ENCODE measurements at places on chromosomes 1 and 21.

GRCh38 chr1:214957330-214958137 is 125.0 kb upstream of the KCNK2 start:
- no peak for DNase-seq

DNA sequence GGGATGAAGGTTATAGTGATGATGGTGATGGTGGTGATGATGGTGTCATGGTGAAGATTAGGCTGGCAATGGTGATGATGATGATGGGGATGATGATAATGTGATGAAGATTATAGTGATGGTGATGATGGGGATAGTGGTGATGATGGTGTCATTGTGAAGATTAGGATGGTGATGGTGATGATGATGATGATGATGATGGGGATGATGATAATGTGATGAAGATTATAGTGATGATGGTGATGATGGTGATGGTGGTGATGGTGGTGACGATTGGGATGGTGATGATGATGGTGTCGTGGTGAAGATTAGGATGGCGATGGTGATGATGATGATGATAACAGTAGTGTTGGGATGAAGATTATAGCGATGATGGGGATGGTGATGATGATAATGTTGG is 285.1 kb upstream of the AJAP1 start:
- DNase-seq = no peak

- DNase-seq = no peak
Observed at GRCh38 chr21:17128132-17128531, 384.7 kb upstream of the CXADR start.

DNA sequence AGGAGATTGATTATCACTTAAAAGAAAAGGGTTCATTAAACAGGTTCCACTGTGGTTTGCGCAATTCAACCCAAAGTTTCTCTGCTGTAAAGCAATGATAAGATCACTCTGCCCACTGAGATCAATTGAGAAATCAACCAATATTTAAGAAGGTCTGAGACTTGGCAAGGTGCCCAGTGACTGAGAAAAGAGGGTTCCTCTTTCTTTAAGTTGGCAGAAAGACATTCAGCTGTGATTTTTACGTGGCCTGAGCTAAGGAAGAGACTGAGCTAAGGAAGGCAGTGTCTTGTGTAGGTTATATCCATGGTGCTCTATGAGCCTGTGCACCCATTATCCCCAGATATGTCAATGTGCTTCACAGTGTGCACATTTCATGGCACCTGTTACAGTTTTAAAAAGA is 344.1 kb downstream of the DISC1 start:
- peak; percentile 12 for DNase-seq

GRCh38 chr1:92362970-92363369 is 64.1 kb downstream of the RPAP2 start:
- DNase-seq = no peak

DNA sequence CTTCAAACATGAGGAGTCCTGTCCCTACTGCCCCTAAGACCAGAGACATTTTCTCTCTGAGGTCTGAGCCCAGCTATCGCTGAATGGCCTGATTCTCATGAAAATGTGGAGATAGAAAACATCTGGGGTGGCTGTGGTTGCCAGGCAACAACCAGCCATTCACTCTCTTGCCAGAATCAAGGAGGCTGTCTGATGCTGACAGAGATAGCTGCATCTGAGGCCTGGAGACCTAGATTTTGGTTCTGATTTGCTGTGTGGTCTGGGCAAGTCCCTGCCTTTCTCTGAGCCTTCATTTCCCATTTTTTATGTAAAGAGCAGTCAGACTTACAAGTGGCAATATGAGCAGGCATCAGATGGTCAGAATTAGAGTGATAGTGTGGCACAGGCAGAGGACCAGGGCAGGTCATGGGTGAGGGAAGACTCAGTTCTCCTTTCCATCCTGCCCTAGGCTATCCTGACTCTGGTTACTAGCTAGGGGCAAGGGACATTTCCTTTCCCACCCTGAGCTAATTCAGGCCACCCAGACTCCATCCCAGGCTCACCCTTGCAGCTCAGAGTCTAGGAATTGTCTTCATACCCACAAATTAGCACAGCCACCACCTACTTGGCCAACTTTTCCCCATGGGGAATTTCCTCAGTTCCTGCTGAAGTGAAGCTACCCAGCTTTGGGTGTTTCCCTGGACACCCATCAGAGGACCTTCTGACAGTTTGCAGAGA is 20.0 kb upstream of the RNF19B start:
- no peak for DNase-seq

DNA sequence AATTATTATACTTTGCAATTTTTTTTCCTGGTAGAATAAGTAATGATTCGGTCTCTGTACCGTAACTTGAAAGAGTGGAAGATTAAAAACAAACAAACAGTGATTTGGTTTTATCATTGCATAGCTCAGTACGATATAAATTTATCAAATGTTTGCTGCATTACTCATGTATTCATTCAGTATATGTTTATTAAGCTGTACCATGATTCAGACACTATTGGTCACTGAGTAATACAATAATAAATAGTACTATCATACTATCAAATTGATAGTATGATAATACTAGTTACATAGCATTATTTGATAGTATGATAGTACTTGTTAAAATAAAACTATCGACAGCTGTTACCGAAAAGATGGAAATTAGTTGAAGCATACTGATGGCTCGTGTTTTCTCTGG is 12.1 kb downstream of the CENPF start:
- DNase-seq = no peak

GRCh38 chr1:189149547-189150375 is 1327.9 kb downstream of the BRINP3 start:
- DNase-seq = no peak

- DNase-seq = no peak
Observed at GRCh38 chr21:46068516-46069079, 29.3 kb upstream of the COL6A2 start.

- no peak for DNase-seq
Observed at GRCh38 chr1:15000030-15000429, 153.5 kb upstream of the TMEM51 start.

GRCh38 chr1:52727956-52728656 is 1.9 kb downstream of the ZYG11B start:
- no peak for DNase-seq

DNA sequence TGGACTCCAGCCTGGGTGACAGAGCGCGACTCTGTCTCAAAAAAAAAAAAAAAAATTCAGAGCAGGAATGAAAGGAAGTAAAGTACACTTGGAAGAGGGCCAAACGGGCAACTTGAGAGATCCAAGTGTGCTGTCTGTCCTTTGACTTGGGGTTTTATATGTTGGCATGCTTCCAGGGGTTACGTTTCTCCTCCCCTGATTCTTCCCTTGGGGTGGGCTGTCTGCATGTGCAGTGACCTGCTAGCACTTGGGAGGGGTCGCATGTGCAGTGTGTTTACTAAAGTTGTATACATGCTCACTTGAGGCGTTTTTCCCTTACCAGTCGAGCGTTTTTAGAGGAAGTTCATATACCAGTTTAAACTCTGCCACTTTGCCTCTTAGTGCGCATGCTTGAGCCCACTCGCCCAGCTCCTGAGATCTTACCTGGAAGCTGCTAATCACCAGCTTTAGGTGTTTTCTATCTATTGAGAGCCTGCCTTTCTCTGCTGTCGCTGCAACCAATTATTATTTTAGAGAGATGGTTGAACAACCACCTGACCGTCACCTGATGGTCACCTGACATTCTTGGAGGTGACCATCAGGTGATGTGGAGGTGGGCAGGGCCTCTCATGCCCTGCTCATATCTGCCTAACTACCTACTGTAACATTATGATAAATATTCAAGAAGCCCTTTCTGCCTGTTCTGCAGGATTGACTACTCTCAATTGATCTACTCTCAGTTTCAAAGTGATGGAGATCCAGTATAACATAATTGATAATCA is 140.1 kb downstream of the MACF1 start:
- no peak for DNase-seq

- DNase-seq = no peak
Observed at GRCh38 chr21:45104560-45104959, 30.2 kb downstream of the ADARB1 start.

DNA sequence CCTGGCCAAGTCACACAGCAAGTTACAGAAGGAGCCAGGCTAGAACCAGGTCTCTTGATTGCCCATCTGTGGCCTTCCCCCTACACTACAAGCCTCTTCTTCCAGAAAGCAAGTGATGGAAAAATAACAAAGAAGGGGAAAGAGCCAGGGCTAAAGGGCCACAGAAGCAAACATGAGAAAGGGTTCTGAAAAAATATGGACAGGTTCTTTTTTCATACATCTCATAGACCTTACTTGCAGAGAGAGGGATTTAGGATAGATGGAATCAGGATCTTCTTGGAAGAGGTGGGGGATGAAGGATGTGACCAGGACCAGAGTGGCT is 3.2 kb downstream of the RHBG start:
- DNase-seq = no peak

DNA sequence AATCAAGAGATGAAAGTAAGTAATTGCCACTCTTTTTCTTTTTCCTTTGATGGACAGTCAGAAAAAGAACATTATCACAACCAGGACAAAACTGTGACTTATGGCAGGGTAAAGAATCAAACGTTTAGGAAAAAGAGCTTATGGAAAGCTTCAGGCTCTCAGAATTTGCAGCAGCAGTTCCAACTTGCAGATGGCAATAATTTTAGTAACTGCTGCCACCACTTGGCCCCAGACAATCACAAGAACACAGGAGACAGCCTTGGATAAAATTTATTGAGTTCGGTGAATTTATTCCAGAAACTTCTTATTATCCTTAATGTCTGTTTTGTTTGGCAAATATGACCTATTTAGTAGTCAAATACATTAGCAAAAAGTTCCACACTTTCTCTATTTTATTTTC is 804.4 kb downstream of the BRINP3 start:
- no peak for DNase-seq

DNA sequence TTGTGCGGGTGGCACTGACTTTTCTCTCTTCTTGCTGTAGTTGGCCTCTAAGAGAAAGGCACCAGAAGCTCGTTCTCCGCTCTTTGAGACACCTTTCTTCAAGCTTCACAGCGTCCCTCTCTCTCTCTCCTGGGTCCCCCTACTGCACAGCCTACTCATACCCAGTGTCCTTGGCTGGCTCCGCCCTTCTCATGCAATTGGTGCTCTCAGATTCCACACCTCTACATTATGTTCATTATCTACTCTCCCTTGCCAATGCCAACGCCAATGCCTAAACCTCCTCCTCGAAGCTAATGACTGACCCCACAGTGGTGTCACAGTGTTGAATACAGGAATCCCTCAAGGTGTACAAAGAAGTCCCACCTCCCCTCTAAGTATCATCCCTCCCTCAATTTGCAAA is 4.8 kb upstream of the DNAJC28 start:
- no peak for DNase-seq

DNA sequence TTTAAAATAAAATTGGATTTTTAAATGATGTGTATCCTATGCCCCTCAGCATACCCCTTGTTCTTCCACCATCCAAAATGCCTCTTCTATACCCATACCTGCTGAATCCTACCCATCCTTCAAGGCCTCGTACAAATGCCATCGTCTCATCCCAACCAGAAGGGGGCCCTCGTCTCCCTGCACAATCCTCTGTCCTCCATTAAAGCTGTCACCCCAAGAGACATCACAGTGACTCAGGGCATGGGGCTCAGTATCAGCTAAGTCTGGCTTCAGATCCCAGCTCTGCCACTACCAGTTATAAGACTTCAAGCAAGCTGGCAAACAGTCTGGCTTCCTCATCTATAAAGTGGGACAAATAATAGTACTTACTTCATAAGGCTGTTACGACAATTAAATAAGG is 23.8 kb downstream of the IGFN1 start:
- DNase-seq = no peak

DNA sequence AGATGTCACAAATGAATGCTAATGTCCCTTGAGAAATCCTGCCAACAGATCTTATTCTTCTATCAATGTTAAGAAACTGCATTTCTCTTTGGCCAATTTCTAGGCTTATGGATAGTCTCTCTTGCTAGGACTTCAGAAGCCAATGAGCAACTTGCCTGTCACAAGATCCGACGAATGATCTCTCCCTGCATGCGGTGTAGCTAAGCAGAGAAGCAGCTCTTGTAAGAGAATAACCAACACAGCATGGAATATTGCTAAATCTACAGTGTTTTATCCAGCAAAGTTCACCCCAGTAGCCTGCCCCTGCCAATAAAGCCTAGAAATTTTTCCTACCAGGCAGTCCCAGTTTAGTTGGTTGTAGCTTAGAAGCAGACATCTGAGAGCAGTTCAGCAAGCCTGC is 2.1 kb upstream of the SLC44A5 start:
- DNase-seq = no peak

DNA sequence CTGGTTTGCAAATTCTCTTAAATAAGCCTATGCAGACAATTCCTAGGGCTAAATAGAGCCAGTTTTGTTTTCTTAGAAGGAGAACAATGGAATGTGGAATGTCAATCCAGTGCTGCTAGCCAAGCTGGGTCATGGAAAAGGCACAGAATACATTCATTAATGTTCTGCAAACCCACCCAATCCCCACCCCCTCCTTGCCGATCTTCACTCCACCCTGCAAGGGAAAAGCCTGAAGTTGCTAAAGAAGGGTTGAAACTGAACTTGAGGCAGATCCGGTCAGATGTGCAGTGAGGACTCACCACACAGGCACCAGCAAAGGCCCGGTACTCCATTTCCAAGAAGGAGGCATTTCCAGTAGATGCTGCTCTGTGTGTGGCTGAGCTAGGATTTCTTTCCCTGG is 179.6 kb downstream of the PLPP3 start:
- DNase-seq = no peak

DNA sequence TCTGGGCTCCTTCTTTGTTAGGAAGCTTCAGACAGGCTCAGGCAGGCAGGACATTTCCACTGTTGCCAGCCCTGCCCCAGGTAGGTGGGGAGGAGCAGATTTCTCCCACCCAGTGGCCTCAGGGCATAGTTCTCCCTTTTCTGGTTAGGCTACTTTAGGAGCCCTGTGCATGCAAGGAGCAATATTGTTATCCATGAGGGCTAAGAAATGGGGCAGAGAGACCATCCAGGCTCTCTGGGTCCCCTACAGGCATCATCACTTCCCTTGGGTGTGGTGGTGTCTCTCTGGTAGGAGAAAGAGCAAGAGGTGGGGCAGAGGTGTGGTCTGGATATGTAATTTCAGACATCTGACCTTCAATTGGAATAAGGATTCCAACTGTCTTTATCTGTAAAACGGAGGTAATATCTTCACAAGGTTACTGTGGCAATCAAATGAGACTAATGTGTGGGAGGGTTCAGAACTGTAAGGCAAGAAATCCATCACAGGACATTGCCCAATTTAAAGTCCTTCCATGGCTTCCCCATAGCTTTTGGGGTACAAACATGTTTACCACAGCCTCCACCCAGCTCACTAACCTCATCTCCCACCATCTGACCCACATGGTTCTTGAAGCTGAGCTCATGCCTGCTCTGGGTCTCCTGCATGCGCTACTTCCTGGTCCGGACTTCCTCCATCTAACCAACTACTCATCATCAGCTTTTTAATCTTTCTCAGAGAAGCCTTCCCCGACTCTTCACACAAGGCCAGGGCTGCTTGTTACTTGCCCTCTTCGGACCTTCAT is 26.1 kb downstream of the PCAT6 start:
- peak; percentile 31 for DNase-seq

GRCh38 chr1:65964123-65964522 is 171.4 kb downstream of the PDE4B start:
- no peak for DNase-seq

DNA sequence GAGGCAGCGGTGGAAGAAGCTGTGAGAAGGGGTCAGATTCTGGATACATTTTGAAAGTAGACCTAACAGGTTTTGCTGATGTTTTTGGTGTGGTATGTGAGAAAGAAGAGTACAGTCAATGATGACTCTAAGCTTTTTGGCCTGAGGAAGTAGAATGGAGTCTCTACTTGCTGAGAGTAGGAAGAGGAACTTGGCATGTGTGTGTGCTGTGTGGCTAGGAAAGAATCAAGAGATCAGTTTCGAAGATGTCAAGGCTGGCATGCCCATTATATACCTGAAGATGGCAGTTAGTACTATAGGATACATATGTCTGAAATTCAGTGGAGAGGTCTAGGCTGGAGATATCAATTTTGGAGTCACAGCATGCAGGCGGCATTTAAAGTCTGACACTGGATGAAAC is 64.4 kb downstream of the MAB21L3 start:
- no peak for DNase-seq
